Stimulated activated CD8-positive, alpha-beta memory T cell treated with anti-CD3 and anti-CD28 coated beads, Interleukin-4, amount 100 ng/mL, for 1 hour (primary cell): ENCODE measurements at places on chromosomes 5 and 9.

DNA sequence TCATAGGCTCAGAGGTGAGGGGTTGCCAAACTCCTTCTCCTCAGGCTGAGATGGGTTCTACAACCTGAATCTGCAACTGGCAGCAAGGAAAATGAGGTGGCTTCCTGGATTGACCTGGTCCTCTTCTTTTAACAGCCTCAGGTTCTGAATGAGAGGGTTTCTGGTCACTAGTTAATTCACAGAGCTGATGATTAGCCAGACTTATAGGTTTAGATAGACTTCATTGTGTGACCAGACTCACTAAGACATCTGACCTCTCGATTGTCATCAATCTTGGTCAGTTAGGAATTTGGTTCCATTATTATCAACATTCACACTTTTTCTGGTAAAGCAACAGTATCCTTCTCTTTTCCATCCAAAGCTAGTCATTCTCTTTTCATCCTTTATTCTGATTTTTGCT lies 257.9 kb downstream of the PAPPA start:
- DNase-seq = no peak

GRCh38 chr9:107636571-107637381 lies 147.2 kb upstream of the KLF4 start:
- DNase-seq = no peak

DNA sequence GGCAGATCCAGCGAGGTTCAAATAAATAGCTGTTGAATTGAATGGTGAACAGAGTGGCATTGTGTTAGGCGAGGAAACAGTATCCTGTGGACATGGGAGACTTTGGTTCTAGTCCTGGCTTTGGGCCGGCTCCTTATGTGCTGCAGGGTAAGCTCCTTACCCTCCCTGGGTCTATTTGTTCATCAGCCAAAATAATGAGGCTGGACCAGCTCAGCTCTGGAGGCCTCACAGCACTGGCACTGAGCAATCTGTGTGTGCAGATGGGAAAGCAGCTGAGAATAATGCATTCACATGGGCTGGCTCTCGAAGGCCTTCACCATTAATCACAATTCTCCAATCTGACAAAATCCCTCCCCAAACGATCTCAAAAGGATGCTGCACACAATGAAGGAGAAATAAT lies 81.9 kb downstream of the APBA1 start:
- no peak for DNase-seq

- DNase-seq = no peak
Measured at GRCh38 chr9:32344551-32345182, 39.8 kb upstream of the ACO1 start.

DNA sequence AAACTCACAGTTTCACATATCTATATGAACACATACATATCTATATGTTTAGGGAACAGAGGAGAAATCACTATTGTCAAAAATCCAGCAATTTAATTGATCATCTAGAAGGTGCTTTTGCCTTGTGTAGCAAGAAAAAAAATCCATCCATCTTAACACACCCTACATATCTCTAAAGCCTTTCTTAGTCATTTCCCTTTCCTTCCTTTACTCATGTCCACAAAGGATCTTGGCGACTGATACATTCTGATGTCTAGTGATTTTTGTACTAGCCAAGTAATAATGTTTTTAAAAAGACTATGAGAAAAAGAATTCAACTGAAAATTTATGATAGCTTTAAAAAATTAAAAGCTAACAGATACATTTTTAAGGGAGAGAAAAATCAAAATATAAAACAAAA lies 22.5 kb downstream of the ZDHHC21 start:
- no peak for DNase-seq

- DNase-seq = no peak
Measured at GRCh38 chr5:136058039-136058971, 29.5 kb downstream of the TGFBI start.

DNA sequence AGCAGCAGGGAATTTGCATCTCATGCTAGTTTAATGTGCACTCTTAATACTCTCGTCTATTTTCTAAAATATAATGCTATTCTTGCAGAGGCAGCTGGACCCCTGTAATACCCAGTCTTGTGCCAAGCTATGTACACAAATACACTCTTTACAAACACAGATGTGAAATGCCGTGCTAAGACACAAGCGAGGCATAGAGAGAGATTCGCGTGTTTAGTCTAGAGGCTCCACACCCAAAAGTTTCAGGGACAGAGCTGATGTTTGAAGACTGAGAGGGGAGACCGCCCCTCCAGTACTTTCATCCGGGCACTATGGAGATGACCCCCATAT lies 1.2 kb downstream of the DPYSL3 start:
- DNase-seq = no peak

DNA sequence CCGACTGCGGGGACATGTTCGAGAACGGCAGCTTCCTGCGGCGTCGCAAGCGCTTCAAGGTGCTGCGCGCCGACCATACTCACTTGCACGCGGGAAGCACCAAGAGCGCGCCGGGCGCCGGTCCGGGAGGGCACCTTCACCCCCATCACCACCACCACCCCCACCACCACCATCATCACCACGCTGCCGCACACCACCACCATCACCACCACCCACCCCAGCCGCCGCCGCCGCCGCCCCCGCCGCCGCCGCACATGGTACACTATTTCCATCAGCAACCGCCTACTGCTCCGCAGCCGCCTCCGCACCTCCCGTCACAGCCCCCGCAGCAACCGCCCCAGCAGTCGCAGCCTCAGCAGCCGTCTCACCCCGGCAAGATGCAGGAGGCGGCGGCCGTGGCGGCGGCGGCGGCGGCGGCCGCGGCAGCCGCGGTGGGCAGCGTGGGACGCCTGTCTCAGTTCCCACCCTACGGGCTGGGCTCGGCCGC lies 514 bp downstream of the FOXB2 start:
- no peak for DNase-seq

- DNase-seq = no peak
Measured at GRCh38 chr9:136881691-136882108, 4.6 kb upstream of the TRAF2 start.

DNA sequence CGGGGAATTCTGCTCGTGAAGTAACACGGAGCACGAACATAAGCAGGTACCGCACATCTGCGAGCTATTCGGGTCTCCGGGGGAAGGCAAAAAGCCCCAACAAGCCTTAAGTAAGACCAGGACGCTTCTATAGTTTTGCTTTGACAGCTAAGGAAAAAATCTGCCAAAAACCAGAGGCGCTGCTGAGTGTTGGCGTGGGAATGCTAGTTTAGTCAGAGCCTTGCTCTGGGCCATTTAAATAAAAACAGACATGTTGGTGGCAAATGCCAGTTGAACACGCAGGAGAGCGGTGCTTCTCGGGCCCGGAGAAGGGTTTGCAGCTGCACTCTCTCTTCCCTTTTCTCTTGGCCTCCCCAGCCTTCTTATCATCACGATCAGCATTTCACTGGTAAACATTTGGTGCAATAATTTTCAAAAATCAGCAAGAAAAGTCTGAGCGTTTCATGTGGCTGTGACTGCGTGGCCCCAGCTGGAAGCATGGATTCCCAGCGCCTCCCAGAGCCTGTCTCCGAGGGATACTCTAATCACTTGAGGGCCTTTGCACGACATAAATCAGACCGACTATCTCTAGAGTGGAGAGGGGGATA lies 6.4 kb upstream of the NOTCH1 start:
- DNase-seq = no peak

DNA sequence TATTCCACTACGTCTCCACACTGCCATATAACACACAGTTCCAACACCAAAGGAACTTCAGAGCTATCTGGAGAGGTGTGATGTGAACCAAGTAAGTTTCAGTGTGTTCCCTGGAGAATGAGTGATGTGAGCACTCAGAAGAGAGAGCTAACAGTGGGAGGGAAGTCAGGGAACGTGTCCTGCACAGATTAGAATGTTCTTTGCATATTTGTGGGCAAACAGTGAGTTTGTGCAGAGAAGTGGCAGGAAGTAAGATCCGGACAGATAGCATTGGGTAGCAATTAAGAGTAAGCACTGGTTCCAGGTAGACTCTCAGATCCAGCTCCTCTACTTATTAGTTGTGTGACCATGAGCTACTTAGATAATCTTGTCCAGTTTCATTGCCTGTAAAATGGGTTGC lies 206.4 kb downstream of the PDZD2 start:
- no peak for DNase-seq

- no peak for DNase-seq
Measured at GRCh38 chr5:128695791-128696530, 157.9 kb upstream of the FBN2 start.

DNA sequence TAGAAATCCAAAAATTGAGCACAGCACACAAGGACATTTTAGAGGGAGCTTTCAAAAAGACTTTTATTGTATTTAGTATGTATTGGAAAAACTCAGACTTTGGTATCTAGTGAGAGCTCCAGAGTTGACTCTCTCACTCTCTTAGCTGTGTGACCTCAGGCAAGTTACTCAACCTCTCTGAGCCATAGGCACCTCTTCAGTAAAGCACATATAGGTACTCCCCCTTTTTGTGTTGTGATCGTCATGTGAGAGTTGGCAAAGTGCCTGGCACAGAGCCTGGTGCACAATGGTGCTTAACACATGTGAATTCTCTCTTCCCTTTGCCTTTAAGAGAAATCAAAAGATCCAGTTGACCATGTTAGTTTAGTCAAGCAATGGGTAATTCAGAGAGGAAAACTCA lies 186.2 kb downstream of the TMEM38B start:
- DNase-seq = no peak

DNA sequence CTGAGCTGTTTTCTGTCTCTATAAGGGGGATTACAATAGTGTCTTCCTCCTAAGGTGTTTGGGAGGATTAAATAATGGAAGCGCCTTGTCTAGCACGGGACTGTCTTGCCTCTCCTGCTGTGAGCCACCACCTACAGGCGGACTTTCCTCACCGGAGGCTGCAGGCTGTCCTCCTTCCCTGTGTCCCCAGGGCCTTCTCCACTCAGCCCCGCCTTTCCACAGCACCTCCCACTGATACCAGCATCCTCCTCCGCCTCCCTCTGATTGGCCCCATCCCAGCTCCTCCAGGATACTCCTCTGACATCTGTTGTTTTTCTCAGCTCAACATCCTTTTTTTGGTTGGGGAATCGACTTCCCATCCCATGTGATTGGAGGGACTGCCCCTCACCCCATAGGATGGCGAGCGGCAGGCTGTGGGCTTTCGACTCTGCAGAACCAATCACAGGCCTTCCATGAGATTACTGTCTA lies 851 bp upstream of the ZDHHC12 start:
- DNase-seq = no peak

DNA sequence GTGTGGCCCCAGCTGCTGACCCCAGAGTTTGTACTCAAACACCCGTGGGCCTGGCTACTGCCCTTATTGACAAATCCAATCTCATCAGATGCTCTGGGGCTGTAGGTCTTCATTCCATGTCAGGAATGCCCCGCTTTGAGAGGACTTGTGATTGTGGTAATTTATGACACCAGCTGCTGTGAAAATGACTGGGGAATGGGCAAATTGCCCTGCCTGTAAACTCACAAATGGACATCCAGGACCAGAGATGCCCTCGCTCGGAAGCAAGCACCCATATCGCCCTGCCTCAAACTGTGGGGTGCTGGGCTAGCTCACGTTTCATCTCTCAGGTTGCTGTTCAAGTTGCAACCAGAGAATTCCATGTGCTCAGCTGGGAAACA lies 225.9 kb upstream of the MAP3K1 start:
- no peak for DNase-seq

DNA sequence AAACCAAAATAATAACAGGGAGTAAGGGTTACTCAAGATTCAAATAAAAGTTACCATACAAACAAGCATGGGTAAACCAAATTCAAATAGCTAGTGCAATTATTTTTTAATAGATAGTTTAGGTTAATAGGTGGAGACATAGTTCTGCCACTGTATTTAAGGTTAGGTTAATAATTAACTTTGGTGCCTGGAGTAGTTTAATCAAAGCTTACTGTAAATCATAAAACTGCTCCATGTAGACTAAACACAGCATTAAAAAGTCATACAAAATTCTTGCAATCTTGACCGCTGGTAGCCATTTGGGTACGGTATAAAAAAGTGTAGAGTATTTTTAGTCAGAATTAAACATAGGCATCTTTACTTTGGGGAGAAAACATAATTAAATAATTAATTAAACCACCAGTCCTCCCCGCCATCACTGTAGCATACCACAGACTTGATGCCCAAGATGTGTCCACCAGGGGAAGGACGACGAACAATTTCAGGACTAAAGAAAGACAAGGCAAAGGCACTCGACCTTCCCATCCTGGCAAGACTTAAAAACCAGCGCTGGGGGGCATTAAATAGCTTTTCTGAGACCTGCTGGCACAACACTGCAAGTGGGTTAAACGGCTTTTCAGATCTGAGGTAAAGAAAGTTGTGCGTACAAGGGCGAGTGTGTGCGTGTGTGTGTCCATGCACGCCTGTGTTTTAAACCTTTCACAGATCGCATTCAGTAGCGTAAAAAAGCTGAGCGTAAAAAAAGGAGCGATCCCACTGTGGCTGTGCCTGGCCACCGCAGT lies 2.9 kb downstream of the SEMA6A start:
- no peak for DNase-seq

DNA sequence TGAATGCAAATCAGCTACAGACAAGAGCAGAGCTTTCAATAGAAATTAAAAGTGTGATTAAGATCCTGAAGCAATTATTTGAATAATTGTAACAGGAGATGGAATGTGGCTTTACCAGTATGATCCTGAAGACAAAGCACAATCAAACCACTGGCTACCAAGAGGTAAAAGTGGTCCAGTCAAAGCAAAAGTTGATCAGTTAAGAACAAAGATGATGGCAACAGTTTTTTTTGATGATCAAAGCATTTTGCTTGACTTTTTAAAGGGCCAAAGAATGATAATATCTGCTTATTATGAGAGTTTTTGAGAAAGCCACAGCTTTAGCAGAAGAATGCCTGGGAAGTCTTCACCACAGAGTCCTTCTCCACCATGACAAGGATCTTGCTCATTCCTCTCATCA lies 409.2 kb downstream of the CSNK1G3 start:
- no peak for DNase-seq
